Gastrocnemius medialis (tissue), 4 donors: ENCODE measurements at places on chromosomes 5 and 9.

GRCh38 chr5:138369706-138370105 lies 17.2 kb downstream of the KDM3B start:
- no peak for DNase-seq

GRCh38 chr5:142876817-142877216 lies 106.6 kb downstream of the ARHGAP26 start:
- no peak for DNase-seq

- DNase-seq = no peak
Measured at GRCh38 chr5:43363445-43364152, 48.6 kb downstream of the CCL28 start.

DNA sequence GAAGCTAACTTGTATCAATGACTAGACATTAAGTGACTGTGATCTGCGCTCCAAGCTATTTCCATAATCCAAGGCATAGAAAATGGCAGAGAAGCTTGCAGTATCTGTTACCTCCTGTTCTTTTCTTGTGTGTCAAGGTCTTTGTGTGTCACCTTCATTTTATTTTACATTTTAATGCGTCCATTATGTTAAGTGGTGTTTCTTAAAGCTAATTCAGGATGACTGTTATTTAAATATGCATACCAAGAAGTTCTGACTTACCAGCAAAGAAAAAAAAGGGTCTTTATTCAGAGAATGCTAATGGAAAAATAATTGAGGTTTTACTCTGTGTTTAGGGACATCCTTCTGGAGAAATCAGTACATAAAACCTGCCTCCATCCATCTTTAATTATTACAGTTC lies 52.3 kb downstream of the STK32A start:
- no peak for DNase-seq

- DNase-seq = no peak
Measured at GRCh38 chr5:148699028-148699427, 44.7 kb upstream of the HTR4 start.

- no peak for DNase-seq
Measured at GRCh38 chr9:20790721-20791120, 106.7 kb downstream of the FOCAD start.

- DNase-seq = no peak
Measured at GRCh38 chr5:56725711-56726411, 89.5 kb upstream of the MAP3K1 start.

DNA sequence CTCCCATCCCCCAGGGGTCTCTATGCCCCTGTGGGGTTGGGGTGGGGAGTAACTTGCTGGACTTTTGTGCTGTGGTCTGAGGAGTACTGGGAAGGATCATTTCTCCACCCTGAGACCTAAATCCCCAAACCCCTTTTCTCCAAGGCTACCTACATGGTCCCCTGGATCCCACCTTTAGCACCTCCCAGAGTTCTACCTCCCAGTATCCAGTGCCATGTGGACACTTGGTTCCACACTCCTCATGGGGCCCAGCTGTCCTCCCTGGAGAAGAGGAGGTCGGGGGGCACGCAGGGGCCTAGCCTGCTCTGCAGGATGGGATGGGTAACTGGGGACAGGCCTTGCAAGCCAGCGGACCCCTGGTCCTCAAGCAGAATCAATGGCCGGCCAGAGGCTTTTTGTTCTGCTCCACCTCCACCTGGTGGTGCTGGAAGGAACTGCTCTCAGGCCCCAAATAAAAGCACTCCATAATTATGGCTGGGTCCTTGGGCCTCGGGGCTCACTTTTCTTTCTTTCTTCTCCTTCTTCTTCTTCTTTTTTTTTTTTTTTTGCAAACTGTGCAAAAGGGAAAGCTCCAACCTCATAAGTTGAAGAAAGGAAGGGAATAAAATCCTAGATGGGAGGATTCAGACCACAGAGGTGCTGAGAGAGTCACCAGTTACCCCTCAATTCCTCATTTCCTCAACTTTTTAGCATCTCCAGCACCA lies 68.4 kb downstream of the PSD2 start:
- DNase-seq = peak; percentile 52

GRCh38 chr9:124869466-124869985 lies 7.6 kb downstream of the ARPC5L start:
- no peak for DNase-seq

GRCh38 chr5:16953729-16954128 lies 17.6 kb upstream of the MYO10 start:
- DNase-seq = no peak

GRCh38 chr9:29657821-29658220 lies 2084.5 kb upstream of the C9orf72 start:
- no peak for DNase-seq

- no peak for DNase-seq
Measured at GRCh38 chr9:127538849-127539258, 73.2 kb upstream of the STXBP1 start.

- DNase-seq = no peak
Measured at GRCh38 chr9:137788561-137789294, 88.9 kb upstream of the CACNA1B start.

- DNase-seq = no peak
Measured at GRCh38 chr5:107118184-107119019, 552.3 kb downstream of the EFNA5 start.

DNA sequence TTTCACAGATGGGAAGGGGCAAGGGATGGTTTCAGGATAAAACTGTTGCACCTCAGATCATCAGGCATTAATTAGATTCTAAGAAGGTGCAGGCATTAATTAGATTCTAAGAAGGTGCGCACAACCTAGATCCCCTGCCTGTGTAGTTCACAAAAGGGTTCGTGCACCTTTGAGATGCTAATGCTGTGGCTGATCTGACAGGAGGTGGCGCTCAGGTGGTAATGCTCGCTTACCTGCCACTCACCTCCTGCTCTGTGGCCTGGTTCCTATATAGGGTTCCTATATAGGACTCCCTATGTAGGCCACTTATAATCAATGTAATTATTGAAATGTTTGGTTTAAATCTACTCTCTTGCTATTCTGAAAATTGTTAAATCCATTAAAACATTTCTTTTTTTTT lies 171.0 kb downstream of the MSX2 start:
- DNase-seq = no peak

- DNase-seq = no peak
Measured at GRCh38 chr5:68958428-68958827, 135.4 kb upstream of the SLC30A5 start.

DNA sequence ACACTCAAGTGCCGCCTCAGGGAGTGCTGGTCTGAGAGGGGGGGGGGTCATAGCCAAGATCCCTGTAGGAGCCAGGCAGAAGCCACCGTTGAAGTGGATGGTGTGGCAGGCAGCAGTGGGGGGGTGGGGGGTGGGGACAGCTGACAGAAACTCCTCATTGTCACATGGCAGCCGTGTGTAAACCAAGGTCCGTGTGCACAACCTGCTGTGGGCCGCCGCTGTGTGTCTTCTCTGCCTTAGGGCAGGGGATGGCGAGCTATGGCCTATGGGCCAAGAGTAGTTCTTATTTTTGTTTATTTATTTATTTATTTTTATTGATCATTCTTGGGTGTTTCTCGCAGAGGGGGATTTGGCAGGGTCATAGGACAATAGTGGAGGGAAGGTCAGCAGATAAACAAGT lies 13.4 kb downstream of the SQSTM1 start:
- DNase-seq = no peak

- DNase-seq = no peak
Measured at GRCh38 chr5:154697371-154697770, 57.8 kb upstream of the LARP1 start.

DNA sequence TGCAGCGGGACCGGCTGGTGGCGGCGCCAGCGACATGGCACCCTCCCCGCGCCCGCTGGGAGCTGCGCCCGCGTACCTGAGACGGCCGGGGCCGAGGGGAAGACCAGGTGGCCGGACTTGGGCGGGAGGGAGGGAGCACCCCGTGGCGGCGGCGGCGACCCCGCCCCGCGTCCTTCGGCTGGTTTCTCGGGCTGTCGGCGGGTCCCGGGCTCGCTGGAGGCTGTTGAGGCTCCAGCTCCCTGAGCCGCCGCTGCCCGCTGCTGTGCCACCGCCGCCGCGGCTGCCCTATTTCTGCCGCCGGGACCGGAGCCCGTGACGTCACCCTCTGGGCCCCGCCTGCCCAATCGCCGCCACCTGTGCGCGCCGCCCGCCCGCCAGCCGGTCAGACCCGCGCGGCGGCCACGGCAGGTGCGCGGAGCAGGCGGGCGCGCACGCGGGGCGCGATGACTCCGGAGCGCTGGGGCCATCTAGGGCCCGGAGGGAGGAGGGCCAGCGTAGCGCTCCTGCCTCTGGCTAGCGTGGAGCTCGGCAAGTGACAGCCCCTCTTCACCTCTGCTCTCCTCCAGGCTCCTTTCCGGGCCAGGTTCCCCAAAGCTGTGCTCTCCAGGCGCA lies at the start of gene FSTL4:
TSS of gene FSTL4 (minus strand) at position 293 of the 612 bp plus-strand sequence.
- DNase-seq = peak; percentile 13

GRCh38 chr5:120162321-120162720 lies 301.8 kb upstream of the PRR16 start:
- no peak for DNase-seq

- no peak for DNase-seq
Measured at GRCh38 chr9:70551396-70551795, 136.9 kb upstream of the KLF9 start.

DNA sequence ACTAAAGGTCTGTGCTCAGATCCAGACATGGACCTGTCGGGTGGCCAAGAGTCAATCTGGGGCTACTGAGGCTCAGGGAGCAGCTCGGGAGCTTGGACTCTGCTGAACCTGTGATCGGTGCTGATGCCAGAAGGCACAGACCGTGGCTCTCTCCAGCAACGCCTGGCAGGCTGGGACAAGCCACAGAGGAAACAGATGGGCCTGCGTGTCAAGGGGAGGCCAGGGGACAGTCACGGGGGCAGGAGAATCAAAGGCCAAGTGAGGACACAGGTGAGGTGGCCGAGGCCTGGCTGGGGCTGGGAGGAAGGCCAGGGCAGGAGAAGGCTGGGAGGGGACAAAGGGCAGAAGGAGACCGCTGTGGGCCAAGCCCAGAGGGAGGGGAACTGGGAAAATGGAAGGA lies 43.4 kb downstream of the EPB41L4B start:
- no peak for DNase-seq

DNA sequence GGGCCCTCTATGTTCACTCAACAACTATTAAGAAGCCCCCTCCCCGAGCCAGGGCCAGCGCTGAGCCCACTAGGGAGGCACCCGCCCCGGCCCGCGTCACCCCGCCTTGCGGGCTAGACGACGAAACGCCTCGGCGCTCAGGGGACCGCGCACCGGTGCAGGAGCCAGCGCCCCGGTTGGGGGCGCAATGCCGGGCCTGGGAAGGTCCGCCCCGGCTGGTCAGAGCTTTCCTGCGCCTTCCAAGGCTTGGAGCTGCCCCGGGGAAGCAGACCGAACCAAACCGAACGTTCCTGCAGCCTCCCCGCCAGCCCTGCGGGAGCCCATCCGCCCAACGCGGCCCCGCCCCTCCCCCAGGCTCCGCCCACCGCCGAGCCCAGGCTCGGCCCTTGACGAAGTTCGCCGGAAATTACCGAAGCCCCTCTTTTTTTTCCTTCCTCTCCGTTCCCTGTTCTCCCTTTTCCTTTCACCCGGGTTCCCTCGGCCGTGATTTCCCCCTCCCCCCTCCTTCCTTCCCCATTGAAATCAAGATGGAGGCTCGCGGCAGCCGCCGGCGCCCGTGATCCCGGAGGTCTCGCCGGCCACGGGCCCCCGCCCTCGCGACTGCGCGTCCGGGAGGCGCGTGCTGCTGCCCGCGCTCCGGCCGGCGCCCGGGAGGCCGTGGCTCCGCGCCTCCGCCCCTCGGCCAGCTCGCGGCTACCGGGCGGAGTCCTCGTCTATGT lies at the start of gene TRIO:
TSS of gene TRIO (plus strand) at position 516 of the 719 bp plus-strand sequence. CDS start 384 bp downstream, outside the sequence.
- peak; percentile 88 for DNase-seq

GRCh38 chr5:44935262-44935661 lies 126.5 kb downstream of the MRPS30 start:
- DNase-seq = no peak

DNA sequence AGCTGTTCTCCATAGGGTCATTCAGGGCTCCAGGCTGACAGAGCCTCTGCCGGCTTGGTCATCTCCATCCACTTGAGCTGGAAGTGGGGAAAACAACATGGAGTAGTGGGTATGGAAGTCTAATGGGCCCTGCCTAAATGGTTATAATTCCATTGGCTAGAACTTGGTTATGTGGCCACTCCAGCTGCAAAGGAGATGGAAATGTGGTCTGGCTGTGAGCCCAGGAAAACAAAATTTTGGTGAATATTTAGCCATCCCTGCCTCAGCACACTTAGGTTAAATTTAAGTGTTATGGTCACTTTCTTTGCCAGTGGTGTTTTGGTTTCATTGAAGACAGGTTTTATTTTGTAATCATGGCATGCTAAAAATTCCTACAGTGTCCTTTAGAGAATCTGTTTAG lies 112.3 kb downstream of the SMARCA2 start:
- no peak for DNase-seq

DNA sequence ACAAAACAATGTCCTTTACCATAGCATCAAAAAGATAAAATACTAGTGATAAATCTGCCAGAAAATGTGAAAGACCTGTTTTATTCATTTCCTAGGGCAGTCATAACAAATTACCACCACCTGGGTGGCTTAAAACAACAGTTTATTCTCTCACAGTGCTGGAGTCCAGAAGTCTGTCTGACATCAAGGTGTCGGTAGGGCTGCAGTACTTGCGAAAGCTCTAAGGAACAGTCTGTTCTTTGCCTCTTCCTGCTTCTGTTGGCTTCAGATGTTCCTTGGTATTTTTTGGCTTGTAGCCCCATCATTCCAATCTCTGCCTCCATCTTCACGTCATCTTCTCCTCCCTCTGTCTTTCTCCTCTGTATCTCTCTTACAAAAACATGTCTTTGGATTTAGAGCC lies 51.0 kb downstream of the PTPDC1 start:
- DNase-seq = peak; percentile 72

DNA sequence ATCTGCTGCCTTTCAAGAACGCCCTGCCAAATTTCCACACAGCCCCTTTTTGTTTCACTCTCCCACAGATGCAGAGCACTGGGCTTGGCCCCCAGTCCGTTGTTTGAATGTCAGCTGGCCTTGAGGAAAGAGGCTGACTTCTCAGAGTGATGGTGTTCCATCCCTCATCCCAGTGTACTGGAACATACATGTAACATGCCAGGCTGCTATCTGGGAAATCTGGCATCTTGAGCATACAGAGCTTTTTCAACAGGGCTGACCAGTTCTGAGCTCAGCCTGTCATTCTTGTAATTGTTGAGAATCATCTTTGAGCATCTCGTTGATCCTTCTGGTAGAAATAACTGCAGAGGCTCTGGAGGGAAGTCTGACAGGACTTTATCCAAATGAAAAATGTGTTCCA lies 2.8 kb downstream of the GALNT10 start:
- DNase-seq = no peak

DNA sequence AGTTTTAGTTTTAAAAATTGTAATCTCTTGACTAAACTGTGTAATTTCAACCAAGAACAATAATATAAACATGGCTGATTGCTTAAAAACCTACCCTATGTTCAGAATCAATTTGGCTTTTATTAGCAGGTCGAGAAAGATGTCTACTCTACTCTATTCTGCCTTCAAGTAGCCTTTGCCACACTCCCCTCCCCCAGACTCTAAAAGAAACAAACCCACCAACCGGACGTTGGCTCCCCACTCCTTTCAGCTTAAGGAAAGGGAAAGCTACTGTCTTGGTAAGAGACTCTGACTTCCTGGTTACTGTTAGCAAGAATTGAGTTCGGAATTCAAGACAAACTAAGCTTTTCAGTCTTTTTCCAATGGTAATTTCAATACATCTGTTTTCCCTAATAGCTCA lies 46.7 kb downstream of the TNFAIP8 start:
- DNase-seq = no peak

GRCh38 chr5:35247648-35248034 lies 17.4 kb upstream of the PRLR start:
- no peak for DNase-seq

- DNase-seq = peak; percentile 71
Measured at GRCh38 chr5:149450199-149450598, 71.1 kb upstream of the IL17B start.

GRCh38 chr9:131574730-131575640 lies 29.7 kb downstream of the PRRT1B start:
- no peak for DNase-seq
